Left ventricle myocardium inferior (tissue), 1 donor: ENCODE measurements at places on chromosomes 1 and 21. TPM values are rescaled to one million over a fixed set of nuclear protein-coding genes. Genes with fewer than 3 reads are reported as not detected.

GRCh38 chr1:167983797-167984420, 47.0 kb upstream of the MPC2 start:
- DNase-seq = no peak

DNA sequence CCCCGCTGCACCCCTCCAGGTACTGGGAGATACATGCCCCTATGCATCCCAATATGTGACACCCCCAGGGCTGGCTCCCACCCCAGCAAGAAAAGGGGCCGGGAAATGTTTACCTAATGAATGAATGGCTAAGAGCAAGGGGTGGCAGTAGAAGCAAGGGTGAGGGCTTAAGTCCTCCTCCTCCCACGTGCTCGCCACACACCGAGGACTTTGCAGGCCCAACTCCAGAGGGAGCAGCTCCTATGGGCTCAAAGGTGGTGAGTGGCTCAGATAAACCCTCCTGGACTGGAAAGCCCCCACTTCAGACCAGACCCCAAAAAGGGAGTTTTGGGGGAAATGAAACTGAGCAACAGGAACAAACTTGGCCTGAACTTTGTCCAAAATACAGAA, 11.4 kb downstream of the SLC45A3 start:
- no peak for DNase-seq

GRCh38 chr1:37865348-37866120, 6.1 kb upstream of the MTF1 start:
- DNase-seq = no peak

FNDC5 gene
- total RNA-seq = 105 TPM
